Dermis microvascular lymphatic vessel endothelial cell (primary cell): ENCODE measurements at places on chromosomes 6 and 20. TPM values are rescaled to one million over a fixed set of nuclear protein-coding genes. Genes with fewer than 3 reads are reported as not detected.

The LAMA2 gene
- 0.13 and 0.64 TPM in 2 replicates for total RNA-seq

DNA sequence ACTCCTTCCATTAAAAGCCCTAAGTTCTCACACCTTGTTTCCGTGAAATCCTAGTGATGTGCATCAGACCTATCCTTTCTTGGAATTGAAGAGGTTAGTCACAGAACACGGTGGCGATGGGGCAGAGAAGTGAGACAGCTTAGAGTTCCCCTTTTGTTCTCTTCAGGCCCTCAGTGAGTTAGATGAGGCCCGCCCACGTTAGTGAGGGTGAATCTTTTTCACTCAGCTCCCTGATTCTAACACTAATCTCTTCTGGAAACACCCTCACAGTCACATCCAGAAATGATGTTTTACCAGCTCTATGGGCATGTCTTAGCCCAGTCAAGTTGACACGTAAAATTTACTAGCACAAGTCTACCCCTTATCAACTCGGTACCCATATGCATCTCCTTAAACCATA is 172.7 kb upstream of the NOX3 start:
- DNase-seq: no peak

The FNDC1 gene
- not detected in 2 replicates for total RNA-seq

The ECT2L gene
- total RNA-seq: under 0.01 TPM in 1 of 2 replicates, not detected in the other

GRCh38 chr6:15389765-15390723 is 144.2 kb downstream of the JARID2 start:
- DNase-seq: peak; percentile 44

DNA sequence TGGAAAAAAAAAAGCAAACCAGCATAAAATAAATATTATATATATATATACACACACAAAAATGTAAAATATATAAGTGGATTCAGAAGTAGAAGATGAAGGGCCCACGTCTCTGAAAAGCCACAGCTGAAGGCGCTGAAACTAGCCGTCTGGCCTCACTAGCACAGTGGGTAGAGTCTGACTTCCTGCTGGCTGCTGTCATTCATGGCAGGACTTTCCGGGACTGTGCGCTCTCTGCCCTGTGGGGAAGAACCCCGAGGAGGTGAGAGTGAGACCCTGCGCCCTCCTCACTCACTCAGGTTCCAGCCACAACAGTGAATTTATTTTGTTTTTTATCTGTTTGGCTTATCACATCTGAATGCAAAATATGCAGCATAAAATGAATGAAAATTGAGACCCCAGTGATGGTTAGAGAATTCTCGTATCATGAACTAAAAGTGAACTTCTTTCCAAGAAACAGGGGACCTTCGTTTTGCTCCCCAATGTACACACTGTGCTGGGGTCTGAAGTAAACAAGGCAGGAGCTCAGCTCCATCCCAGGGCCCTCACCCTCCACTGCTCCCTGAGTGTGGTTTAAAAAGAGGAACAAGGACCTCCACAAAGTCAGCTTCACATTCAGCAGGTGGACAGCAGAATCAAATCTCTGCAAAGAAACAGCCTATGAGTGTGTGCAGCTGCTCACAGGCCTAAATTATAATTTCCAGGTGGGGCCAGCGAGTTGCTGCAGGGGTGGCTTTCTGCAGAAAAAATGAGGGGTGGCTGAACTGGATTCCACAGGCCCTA is 1.3 kb upstream of the RAMACL start:
- DNase-seq: no peak

DNA sequence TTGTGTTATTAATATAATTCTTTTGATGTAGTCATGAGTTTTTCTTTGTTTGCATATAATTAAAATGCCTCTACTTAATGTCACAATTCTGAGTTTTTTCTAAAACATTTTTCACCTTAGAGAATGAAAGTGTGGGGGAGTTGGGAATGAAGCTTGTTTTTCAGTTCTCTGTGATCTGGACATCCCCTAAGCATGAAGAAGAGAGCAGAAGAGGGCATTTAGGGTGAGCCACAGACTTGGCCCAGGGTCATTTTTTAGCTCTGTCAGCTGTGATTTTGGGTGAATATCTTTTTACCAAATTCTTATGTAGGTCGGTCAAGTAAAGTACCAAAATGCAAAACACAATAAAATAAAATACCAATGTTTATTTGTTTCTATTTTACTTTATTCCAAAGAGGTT is 3.9 kb downstream of the OTOR start:
- no peak for DNase-seq

The F13A1 gene
- total RNA-seq: not detected in 2 replicates

The CTAGE9 gene
- total RNA-seq: not detected in 2 replicates

DNA sequence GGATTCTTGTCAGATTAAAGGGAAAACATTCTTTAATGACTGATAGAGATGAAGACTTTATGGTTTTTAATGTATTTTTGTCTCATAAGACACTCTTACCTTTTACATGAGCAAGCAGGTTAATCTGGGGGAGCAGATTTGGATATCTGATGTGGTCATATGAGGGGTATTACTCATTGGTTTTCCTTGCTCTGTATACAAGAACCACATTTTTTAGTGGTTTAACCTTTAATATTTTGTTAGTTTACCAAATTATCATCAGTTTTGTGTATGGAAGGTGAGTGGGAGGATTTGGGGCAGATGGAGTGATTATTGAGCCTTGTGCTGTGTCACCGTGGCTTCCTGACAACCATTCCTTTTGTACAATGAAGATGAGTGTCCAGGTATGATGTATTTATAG is 112.9 kb downstream of the FIG4 start:
- no peak for DNase-seq

DNA sequence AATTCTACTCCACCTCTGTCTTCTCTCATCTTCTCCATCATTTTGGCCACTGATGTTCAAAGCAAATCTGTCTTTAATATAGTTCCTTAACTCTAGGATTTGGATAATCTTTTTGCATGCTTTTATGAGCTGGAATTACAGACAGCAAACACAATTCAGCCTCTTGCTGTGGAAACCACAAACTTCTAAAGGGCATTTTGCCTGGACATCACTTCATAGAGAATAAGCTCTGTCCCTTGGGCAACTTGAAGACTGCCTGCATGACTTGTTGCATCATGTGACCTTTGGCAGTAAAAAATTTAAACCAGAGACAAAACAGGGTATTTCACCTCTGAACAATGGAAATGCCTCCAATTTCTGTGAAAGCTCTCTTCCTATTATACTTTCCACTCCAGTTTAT is 74.1 kb upstream of the HDDC2 start:
- no peak for DNase-seq

The MYH7B gene
- under 0.01 TPM in 1 of 2 replicates, not detected in the other for total RNA-seq

The ZFP57 gene
- 0.51 and 0.63 TPM in 2 replicates for total RNA-seq

- DNase-seq: no peak
These were observed 273.6 kb upstream of the SUPT3H start for GRCh38 chr6:45651301-45651700.

- no peak for DNase-seq
These were observed 255.3 kb downstream of the CD83 start for GRCh38 chr6:14372734-14373489.

The PNLDC1 gene
- not detected in 2 replicates for total RNA-seq

DNA sequence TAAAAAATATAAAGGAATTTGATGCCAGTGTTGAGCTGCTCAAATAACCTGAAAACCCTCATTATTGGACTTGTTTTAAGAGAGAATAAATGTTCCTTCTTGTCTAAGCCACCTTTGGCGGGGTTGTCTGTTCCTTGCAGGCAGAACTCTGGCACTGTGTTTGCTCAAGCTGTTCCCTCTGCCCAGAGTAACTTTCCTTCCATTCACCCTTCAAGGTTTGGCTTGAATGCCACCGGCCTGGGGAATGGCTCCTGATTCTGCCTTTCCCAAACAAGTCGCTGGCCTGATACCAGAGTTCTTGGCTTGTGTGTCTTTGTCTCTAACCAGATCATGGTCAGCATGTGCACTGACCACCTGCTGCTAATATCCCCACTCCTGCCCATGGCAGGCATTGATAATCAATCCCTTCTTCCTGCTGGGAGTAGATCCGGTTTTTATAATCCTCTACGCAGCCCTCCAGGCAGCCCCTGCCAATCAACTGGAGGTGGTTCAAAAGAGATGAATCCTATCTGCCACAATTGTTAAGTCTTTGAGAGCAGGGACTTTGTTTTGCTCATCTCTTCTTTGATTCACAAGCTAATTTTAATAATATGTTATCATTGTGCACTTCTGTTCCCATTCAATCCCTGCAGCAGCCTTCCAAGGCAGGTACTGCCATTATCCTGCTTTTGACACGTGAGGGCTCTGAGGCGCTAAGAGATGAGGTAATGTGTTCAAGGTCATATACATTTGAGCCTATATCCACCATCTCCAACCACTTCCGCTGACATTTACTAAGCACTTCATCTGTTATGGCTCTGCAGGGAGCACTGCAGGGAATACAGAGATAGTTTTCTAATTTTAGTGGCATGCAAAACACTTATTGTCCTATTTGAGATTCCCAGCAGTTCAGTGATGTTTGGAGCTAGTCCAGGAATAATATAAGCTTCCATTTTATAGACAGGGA is 3.1 kb upstream of the CCM2L start:
- peak; percentile 25 for DNase-seq
